ENCODE measurements at places on chromosomes 3 and 15.

DNA sequence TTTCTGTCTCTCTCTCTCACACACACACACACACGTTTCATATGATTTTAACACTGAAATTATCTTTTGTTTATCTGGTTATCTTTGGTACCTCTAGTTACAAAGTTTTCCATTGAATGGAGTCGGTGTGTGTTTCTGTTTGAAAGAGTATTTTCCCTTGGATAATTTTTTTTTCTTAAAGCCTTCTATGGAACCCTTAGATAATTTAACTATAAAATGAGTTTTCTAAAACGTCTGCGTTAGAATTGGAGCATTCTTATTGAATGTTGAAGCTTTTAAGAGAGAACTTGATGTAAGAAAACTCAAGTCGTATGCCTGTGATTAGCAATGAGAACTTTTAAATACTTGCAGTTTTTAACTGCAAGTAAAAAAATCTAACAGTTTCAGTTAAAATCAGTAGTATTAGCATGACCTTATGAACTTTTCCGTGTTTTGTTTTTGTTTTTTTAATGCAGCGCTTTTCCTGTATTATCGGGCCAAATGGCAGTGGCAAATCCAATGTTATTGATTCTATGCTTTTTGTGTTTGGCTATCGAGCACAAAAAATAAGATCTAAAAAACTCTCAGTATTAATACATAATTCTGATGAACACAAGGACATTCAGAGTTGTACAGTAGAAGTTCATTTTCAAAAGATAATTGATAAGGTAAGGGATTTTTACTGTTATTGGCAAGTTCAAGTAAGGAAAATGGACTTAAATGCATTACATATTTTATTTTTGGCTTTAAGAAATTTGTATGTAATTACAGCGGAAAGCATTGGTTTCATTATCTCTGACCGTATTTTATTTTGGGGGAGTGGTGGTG is 3.0 kb downstream of the SMC4 start:
- H3K4me1 ChIP-seq: peaks cover 36% of the 10 kb centered on the region
- peaks cover 10% of the 10 kb centered on the region for H3K36me3 ChIP-seq
- H3K27me3 ChIP-seq: no peaks in the 10 kb centered on the region
- peak overlapping the region; percentile 22 for H3K27ac ChIP-seq

- DNase-seq: no peak
- H3K36me3 ChIP-seq: no peaks in the 10 kb centered on the region
- no peak overlapping the region for H3K27ac ChIP-seq
- no peaks in the 10 kb centered on the region for H3K27me3 ChIP-seq
Observed at GRCh38 chr3:3027976-3028567, 82.1 kb downstream of the IL5RA start.

DNA sequence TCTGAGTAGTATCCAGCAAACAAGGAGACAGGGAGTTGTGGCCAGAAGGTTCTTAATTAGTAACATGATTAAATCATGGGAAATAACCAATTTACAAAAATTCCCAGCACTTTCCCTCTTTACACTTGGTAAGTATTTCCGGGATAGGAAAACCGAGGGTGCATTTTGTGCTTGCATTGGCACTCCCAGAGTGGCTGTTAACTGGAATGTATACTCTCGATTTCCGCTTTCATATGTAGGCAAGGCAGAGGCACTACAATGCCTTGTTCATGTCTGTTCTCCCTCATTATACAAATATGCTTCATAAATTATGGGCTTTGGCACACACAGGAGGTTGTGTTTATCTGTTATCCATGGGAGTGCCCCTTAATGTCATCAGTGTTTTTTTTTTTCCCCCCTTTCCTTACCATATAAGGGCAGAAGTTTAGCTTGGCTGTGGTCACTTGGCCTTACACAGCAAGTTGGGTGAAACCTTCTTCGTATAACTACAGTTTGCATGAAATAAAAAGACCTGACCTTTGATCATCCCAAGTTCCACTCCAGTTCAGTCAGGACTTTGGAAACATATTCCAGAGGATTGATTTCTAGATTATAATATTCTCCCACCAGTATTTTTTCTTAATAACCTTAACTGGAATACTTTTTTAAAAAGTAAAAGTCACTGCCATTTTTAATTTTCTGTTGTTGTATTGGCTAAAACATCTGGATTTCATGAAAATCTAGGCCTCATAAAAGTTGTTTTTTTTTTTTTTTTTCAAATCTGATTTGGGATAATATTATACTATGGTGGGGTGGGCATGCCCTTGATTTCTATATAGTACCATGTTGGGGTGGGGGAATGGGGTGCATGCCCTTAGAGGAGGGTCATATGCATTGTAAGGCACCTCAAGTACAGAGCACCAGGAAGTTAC is 8.9 kb downstream of the TPM1 start:
- no peaks in the 10 kb centered on the region for H3K36me3 ChIP-seq
- peaks cover 17% of the 10 kb centered on the region for H3K4me1 ChIP-seq
- DNase-seq: no peak
- H3K27me3 ChIP-seq: peaks cover 8% of the 10 kb centered on the region

GRCh38 chr3:149487598-149488197 is 13.2 kb downstream of the TM4SF4 start:
- no peaks in the 10 kb centered on the region for H3K36me3 ChIP-seq
- no peak overlapping the region for H3K27ac ChIP-seq
- H3K4me1 ChIP-seq: no peaks in the 10 kb centered on the region
- no peak overlapping the region for H3K4me3 ChIP-seq

DNA sequence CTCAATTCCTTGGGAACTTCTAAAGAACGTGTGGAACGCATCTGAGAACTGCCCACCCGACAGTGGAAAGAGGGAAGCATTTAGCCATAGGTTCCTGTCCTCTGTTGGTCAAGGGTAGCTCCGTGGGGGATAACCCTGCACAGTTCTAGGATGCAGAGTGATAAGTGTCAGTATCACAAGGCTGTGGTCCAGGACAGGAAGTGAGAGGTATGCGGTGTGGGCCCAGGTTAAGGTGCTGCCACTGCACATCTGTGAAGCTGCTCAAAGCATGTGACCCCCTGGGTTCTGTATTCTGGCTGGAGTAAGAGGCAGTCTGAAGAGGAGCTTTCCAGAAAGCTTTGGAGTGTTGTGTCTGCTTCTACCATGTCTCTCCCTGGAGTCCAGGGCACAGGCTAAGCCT is 51.7 kb upstream of the HES1 start:
- no peaks in the 10 kb centered on the region for H3K36me3 ChIP-seq
- DNase-seq: no peak
- H3K27me3 ChIP-seq: peaks cover 39% of the 10 kb centered on the region

DNA sequence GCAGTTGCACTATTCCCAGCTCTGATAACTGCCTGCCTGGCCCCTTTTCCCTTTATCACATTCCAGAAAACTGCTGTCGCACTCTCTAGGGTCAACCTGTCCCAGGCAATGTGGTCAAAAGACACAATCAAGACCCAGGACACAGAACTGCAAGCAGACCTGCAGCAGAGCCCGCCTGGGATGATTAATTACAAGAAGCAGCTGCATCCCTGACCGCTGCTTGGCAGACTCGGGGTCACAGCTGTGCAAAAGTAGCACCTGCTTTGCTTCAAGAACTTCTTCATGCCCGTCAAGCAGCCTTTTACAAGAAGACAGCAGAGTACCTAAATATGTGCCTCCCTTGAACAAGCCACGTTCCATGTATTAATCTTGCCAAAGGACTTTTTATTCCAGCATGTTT is 120.0 kb upstream of the ST8SIA2 start:
- H3K4me3 ChIP-seq: no peak overlapping the region
- H3K4me1 ChIP-seq: no peaks in the 10 kb centered on the region
- DNase-seq: no peak
- no peak overlapping the region for H3K27ac ChIP-seq

GRCh38 chr15:78767331-78767951 is 43.8 kb downstream of the ADAMTS7 start:
- H3K4me1 ChIP-seq: peaks cover 9% of the 10 kb centered on the region
- no peaks in the 10 kb centered on the region for H3K36me3 ChIP-seq
- no peaks in the 10 kb centered on the region for H3K27me3 ChIP-seq
- no peak overlapping the region for H3K27ac ChIP-seq

GRCh38 chr15:63915209-63915872 is 81.6 kb upstream of the HERC1 start:
- no peaks in the 10 kb centered on the region for H3K36me3 ChIP-seq
- no peaks in the 10 kb centered on the region for H3K27me3 ChIP-seq
- DNase-seq: no peak

GRCh38 chr3:152307829-152308474 is 39.2 kb downstream of the MBNL1 start:
- no peak overlapping the region for H3K27ac ChIP-seq
- DNase-seq: no peak
- peaks cover 8% of the 10 kb centered on the region for H3K36me3 ChIP-seq
- H3K4me1 ChIP-seq: peaks cover 45% of the 10 kb centered on the region
- H3K27me3 ChIP-seq: no peaks in the 10 kb centered on the region

- peaks cover 7% of the 10 kb centered on the region for H3K36me3 ChIP-seq
- H3K4me1 ChIP-seq: peaks cover 38% of the 10 kb centered on the region
- H3K4me3 ChIP-seq: peak overlapping the region; percentile 98
- H3K27ac ChIP-seq: peak overlapping the region; percentile 99
- peak; percentile 23 for DNase-seq
Observed at GRCh38 chr3:160400702-160401150, 1.3 kb downstream of the SMC4 start.

DNA sequence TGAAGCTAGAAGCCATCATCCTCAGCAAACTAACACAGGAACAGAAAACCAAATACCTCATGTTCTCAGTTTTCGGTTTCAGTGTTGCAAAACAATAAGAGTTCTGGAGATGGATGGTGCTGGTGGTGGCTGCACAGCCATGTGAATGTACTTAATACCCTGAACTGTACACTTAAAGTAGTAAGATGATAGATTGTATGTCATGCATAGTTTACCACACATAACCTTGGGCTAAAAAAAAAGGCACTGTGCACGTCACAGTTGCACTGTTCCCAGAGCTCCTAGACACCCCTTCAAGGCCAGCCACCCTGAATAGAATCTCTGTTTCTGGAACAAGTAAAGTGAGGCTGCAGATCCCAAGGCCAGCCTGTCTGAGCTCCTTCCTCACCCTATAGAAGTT is 243.3 kb upstream of the IGF1R start:
- no peak overlapping the region for H3K4me3 ChIP-seq
- no peaks in the 10 kb centered on the region for H3K36me3 ChIP-seq

DNA sequence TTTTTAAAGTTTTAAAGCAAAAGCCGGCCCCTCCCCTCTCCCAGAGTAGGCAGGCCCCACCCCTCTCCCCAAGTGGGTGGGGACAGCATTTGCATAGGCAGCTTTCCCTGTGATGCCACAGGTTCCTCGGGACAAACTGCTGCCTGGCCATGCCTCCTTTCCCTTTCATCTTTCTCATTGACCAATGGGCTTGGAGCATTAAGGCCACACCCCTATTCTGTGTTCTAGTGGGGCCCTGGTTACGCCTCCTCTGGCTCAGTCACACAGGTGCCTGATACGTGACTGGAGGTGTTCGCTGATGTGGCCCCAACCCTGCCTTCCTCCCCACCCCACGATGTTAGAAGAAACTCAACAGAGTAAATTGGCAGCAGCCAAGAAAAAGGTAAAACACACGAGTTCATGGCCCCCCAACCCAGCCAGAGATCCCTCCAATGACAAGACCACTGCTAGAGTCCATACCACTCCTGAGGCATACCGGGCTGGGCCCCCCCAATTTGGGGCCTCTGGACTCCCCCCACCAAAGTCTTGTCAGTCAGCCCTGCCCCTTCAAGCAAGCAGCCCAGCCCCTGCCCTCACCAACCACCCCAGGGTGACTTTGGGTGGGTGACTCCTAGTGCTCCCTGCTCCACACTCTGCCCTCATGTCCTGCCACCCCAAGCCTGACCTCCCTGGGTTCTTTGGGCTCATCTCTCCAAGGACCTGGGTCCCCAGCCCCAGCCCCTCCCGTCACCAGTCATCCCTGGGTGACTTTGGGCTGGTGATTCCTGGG is 62.8 kb upstream of the CSPG4 start:
- H3K4me3 ChIP-seq: no peak overlapping the region
- no peak overlapping the region for H3K27ac ChIP-seq
- DNase-seq: no peak
- H3K36me3 ChIP-seq: no peaks in the 10 kb centered on the region
- peaks cover 22% of the 10 kb centered on the region for H3K27me3 ChIP-seq

DNA sequence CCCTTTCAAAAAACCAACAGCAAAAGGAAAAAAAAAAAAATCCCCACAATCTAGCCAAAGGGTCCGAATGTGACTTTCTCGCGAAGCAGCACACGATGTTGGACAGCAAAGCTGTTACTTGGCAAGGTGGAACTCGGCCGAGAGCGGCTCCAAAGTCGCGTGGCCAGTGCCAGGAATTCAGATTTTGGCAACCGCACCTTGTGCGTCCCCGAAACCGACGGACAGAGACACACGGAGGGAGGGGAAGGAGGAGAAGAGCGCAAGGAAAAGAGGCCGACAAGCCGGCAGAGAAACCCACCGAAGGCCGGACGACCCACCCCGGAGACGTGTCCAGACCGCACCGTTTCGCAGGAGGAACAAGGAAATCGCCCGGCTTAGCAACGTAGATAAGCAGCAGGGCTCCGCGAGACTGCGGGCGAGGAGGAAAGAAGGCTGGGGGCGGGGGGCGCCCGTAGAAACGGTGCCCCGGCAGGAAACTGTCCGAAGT is 517.3 kb downstream of the MECOM start:
- peaks cover 30% of the 10 kb centered on the region for H3K4me1 ChIP-seq
- peaks cover 77% of the 10 kb centered on the region for H3K27me3 ChIP-seq
- peak overlapping the region; percentile 53 for H3K27ac ChIP-seq
- H3K4me3 ChIP-seq: peak overlapping the region; percentile 87

DNA sequence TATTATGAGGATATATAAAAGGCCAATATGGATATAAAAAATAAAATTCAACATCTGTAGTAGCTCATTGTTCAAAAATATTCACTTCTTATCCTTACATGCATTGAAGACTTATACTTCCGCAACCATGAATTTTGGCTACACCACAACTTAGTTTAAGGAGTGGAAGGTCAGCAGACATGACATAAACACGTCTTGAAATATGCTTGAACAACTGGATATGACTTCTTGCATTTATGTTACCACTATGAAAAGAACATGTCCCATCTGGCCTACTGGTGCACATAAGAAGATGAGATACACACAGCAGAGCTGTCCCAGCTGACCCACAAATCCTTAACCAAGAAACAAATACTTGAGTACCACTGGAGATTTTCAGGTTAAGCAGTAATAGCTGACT is 52.1 kb downstream of the MYO9A start:
- no peaks in the 10 kb centered on the region for H3K27me3 ChIP-seq
- peaks cover 5% of the 10 kb centered on the region for H3K4me1 ChIP-seq
- no peak overlapping the region for H3K4me3 ChIP-seq

DNA sequence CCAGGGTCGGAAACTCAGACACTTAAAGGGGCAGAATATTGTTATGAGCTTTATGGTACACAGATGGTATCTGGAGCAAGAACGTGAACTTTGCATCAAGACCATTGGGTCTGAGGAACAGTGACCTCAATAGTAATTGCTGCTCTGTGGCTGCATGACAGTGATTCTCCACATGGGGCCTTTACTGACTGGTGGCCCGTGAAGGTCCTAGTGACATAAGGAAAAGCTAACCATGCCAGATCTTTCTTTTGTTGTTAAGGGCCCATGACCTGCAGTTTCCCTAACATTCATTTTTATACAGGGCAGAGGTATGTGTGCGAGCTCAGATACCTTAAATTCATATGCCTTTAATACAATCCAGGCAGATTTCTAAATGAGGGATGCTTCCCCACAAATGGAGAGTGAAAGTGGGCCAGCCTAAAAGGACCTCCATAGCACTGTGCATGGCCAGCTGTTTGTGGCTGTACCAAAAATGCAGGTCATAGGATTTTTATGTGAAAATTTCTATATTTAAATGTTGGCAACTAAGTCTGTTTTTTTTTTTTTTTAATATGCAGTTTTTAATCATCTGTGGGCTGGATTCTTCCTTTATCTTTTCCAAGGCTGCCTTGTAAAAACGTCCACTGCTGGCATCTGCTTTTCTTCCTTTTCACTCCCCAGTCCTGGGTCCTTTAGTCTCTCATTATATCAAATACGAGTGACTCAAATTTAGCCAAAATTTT is 188.0 kb upstream of the IL12A start:
- no peak overlapping the region for H3K4me3 ChIP-seq
- no peak overlapping the region for H3K27ac ChIP-seq
- no peak for DNase-seq

Measured in naive B cell (primary cell).